ENCODE measurements at places on chromosomes 1 and 21. TPM values are rescaled to one million over a fixed set of nuclear protein-coding genes. Genes with fewer than 3 reads are reported as not detected.

DNA sequence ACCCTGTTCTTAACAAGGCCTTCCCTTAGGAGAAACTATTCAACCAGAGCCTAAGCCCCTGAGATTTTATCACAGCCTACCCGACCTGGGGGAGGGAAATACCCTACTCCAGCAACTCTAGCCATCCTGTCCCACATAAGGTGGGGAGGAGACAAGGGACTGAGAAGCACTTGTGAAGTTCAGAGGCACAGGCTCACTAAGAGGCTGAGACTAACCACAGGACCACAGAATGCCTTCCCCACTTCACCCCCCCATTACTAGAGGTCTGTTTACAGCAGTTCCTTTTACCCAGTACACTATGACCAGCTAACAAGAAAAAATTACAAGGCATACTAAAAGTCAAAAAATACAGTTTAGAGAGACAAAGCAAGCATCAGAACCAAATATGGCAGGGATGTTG lies 86.8 kb downstream of the TEX35 start:
- no peak for DNase-seq

Gene ABCG1
- 15.6 TPM for total RNA-seq

Gene OVAAL
- total RNA-seq = not detected

DNA sequence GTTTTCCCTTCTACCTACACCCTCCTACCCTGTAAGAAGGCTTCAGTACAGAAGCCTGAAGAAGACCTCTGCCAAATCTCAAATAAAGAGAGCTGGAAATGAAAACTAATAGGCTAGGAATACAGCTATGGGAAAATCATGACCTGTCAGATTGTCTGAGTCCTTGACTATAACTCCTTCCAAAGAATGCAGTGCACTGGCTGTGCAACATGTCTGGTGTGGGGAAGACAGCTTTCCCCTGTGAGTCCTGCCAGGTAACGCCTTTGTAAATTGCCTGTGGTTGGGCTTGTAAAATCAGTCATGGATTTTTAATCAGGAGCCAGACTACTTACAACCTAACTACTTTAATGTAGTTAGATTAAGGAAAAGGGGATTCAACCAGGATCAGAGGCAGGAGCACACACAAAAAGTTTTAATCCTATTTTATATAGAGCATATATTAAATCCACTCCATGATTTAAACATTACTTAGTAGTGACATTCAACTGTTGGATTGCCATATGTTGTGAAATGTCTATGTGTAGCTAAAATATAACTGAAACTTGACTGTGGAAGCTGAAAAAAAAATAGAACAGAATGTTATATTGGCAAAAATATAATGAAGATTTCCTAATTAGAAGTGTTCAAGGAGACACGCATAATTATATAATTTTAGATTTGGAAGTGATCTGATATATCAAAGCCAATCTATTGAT lies 1667.8 kb downstream of the KCNT2 start:
- DNase-seq = no peak

- DNase-seq = no peak
Observed at GRCh38 chr1:246164764-246165163, 342.3 kb downstream of the SMYD3 start.

Gene ACOT11
- 8.9 TPM for total RNA-seq

DNA sequence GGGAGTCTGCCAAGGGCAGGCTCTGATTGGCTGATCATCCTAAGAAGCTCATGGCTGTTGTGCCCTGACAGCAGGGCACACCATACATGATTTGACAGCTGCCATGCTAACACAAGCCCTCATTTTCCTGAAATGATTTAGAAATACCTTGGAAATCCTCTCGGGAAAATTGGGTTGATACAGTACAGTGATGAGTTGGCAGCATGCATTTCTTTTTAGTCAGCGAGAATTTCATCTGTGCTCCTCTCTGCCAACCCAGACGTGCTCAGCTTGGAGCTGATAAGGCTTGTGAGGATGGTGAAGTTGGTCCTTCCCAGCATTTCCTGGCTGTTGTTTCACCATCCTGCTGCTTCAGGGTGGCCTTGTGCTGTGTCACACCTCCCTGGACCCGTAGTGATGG lies 22.6 kb upstream of the KCNQ4 start:
- no peak for DNase-seq

Data from sigmoid colon (tissue), 7 donors.